Fibroblast of pulmonary artery (primary cell): ENCODE measurements at places on chromosomes 6 and 20.

DNA sequence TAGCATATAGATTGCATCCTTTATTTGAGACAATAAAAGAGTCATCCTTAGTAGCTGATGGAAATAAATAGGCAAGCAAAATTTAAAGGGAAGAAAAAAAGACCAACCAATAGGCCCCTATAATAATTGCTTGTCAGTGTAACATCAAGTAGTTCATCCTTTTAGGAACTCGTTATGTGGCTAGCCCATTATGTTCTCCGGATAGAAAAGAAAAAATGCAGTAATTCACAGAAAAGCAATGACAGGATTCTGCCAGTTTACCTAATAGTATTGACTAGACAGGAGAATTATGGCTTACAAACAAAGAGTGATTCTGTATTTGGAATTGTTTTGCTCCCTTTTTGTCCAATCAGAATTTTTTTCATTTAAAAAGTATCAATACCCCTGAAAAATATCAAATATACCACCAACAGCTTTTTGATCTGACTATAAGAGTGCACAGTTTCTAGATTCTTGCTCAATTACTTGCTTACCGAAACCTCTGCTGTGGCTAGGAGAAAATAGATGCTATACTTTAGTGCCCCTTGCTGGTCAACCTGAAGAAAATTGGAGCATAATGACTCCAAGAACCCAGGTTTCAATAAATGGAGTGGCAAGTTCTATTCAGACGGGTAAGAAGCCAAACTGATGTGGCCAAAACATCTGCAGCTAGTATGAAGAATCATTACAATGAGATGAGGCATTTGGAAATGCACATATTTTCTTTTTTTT is 91.5 kb upstream of the SASH1 start:
- peak; percentile 76 for DNase-seq

DNA sequence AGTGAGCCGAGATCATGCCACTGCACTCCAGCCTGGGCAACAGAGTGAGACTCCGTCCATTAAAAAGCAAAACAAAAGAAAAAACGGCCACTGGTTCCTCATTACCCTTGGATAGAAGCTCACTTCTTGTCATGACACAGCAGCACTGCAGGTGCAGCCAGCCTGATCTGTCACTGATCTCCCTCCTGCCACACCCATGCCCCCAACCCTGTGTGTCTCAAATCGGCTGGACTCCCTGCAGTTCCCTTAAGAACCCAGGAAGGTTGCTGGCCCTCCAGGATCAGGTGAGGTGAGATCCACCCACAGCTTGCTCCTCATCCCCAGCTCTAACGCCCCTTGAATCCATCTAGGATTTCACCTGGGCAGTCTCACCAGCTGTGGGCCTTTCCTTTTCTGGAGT is 26.3 kb upstream of the NNAT start:
- no peak for DNase-seq

DNA sequence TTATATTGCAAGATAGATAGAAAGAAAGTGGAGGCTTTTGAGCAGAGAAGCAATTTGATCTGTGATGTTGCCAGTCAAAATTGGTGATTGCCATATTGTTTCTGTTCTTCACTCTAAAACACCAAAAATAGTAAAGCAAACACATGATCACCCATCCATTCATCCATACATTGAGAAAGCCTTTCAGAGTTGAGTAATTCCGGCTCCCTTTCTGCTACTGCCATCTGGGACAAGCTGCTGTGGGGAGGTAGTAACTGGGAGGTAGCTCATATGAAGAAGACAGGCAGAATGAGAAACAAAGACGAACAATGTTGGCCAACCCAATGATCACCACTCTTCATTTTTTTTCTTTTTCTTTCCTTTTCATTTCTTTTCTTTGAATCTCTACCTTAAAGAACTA is 51.1 kb upstream of the HBS1L start:
- no peak for DNase-seq

GRCh38 chr20:20454850-20455627 is 87.1 kb downstream of the INSM1 start:
- DNase-seq = no peak

- DNase-seq = no peak
Measured at GRCh38 chr20:20702330-20703245, 9.9 kb downstream of the RALGAPA2 start.

DNA sequence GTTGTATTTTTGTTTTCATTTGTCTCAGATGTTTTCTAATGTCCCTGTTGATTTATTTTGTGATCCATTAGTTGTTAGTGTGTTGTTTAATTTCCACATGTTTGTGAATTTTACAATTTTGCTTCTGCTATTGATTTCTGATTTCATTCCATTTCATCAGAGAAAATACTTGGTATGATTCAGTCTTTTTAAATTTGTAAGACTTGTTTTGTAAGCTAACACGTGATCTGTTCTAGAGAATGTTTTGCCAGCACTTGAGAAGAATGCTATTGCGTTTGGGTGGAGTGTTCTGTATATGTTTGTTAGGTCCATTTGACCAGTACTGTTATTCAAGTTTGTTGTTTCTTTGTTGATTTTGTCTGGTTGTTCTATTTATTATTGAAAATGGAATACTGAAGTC is 53.9 kb downstream of the KIZ start:
- DNase-seq = peak; percentile 47

DNA sequence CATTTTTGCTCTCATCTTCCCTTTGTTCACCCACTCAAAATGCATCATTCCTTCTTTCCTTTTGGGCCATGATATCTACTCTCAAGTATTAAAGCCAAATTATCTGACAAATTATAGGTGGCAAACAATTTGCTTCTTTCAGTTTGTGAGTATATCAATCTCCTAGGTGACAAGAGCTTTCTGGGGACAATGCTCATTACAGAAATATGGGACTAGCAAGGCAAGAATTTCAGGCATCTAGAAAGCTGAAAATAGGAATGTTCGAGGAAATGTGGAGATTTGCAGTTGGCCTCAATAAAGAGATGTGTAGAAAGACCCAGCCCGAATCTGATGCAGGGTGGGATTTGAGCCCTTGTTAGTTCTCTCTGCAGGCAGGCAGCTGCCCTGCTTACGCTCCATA is 71.8 kb downstream of the ALDH8A1 start:
- DNase-seq = no peak
